Activated naive CD4-positive, alpha-beta T cell treated with Interleukin-2 at 50 U/mL for 16 hours (primary cell): ENCODE measurements at places on chromosomes 1 and 21.

- DNase-seq: no peak
Measured at GRCh38 chr1:77465922-77466321, 184.1 kb downstream of the AK5 start.

DNA sequence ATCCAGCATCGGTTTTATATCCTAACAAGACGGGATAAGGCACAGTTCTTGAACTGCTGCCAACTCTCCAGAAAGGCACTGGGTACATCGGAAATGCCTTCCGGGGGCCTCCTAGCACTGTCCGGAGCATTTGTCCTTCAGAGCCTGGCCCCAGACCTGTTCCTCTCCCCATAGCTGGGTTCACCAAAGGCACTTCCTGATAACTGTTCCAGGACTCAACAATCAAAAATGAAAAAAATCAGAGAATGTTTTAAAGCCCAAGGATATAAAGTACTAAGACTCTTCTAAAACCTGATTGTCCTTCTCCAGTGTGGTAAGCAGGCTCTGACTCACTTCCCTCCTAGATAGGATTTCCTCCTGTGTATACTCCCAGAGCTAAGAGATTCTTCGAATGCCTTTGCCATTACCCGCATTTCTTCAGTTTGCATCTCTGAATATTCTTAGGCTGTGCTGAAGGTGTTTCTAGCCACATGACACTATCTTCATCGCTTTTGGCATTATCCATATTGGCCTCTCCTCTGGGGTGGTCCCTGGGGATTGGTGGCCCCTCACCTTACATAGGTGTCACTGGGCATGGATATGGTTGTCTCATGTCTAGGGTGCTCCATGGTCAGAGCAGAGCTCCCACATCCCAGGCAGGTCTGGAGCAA is 112.9 kb downstream of the ZBTB18 start:
- DNase-seq: no peak

GRCh38 chr1:234169161-234169849 is 204.0 kb upstream of the COA6 start:
- DNase-seq: no peak

DNA sequence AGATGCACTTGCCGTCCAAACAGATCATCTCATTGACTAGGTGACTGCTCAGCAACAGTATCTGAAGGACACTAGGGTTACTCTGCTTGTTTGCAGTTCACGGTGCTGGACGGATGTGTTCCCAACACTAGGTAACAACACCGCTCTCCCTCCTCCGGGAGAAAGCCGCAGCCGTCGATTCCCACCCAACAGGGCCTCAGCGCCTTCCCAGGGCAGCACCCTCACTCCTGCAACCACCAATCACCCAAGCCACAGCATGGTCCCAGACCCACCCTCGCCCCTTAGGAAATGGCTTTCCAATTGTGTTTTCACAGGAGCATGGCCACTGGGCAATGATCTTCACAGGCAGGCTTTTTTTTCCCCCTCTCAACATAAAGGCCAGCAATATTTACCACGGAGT is 779 bp downstream of the TLR5 start:
- no peak for DNase-seq

- no peak for DNase-seq
Measured at GRCh38 chr1:244096691-244097090, 45.6 kb downstream of the ZBTB18 start.

DNA sequence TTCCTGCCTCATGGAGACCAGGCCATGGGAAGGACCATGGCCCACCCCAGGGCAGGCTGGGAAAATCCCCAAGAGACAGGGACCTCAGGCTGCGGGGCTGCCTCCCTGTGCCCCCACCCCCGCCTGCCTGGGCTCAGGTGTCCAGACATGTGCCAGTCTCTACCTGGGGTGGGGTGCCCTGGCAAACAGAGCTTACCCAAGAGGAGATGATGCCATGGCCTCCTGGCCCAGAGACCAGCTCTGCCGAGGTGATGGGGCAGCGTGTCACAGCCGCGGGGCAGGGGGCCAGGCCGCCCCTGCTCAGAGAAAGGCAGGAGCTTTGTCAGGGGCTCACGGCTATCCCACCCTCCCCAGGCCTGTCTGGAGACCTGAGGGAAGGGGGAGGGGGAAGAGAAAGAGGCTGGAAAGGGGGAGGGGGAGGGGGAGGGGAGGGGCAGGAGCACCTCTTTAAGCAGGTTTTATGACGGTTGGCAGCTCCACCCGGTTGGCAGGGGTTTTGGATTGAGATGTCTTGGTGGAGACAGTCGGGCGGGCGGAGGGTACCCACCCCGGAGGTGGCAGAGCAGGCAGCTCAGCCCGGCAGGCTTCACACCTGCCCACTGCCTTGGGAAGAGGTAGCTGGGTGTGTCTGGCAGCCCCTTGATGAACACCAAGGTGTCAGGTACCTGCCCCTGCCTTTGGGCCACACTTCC is 101.5 kb upstream of the IFFO2 start:
- no peak for DNase-seq

DNA sequence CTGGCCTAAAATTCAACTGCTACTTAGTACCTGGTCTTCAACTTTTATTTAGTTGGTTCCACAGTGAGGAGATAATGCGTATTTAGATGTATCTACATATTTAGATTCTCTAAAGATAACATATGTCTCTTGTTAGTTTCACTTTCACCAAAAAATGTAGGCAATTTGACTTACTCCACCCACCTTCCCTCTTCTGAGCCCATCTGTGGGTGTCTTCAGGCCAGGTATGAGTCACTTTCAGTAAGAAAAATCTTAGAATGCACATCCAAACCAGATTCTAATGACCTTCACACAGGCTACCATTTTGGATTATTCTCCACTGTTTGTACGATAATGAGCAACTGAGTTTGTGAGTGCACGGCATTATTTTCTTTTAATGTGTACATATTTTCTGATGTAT is 501.7 kb downstream of the NEGR1 start:
- DNase-seq: no peak
